ENCODE measurements at places on chromosomes 2 and 18.

- no peak for DNase-seq
Measured at GRCh38 chr18:27009293-27009692, 143.8 kb upstream of the AQP4 start.

GRCh38 chr2:1756456-1756855 lies 12.1 kb upstream of the PXDN start:
- no peak for DNase-seq

DNA sequence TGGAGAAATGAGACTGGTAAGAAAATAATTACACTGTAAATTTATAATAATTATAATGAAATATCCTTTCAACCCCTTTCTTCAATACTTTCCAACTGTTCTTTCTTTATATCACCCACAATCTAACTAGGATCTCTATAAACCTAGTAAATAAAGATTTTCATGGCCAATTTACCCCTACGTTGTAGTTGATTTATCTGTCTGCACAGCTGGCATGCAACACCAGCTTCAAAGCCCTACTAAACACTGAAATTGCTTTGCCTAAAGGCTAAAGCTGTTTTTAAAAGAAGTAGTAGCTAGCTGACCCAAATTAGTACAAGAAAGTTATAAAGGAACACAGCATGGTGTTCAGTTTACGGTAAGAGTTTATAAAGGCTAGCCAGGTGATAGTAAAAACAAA lies 140.1 kb downstream of the NOL4 start:
- DNase-seq = no peak

GRCh38 chr2:230879271-230879882 lies 14.6 kb downstream of the ITM2C start:
- DNase-seq = no peak

- no peak for DNase-seq
Measured at GRCh38 chr2:138475277-138475776, 26.2 kb upstream of the SPOPL start.

DNA sequence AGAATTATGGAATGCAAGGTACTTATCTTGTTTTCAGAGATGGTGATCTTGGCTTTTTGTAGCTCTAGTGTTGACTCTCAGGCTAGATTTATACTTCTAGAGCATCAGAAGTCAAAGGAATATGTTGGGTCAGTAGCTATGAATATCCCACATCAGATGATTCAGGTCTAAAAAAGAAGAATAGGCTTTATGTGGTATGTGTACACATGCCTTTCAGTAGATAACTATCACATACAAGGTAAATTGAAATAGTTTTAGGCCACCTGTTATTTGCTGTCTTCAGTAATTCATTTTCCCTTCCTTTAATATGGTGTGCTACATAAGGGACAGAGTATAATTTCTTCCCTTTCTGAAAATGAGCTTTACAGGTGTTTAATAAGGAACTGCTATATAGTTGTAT lies 142.4 kb downstream of the AGPS start:
- no peak for DNase-seq

GRCh38 chr18:23641143-23641720 lies 21.5 kb downstream of the ANKRD29 start:
- no peak for DNase-seq

DNA sequence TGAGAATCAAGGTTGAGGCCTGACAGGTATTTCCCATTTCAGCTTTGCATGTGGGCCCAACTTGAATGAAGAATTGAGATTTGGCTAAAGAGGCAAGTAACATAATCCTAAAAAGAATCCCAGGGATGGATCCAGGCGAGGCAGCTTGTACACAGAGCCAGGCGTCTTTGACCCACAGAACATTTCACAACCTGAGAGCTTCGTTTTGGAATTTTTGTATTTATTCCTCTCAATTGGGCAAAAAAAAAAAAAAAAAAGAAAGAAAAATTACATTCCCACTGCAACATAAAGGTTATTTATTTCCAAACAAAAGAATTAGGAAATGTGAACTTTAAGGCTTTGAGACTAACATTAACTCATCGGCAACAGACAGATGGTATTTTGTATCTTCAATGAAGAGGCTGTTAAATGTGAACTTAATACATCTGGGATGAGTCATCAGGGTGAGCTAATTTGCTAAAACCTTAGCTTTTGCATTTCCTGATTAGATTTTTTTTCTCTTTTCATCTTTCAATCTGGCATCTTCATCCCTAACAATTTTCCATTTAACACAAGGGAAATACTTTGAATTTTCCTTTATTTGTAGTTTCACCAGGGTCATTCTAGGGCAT lies 478.5 kb upstream of the TNP1 start:
- DNase-seq = no peak

- no peak for DNase-seq
Measured at GRCh38 chr18:79905389-79905911, 46.0 kb downstream of the SLC66A2 start.

- DNase-seq = no peak
Measured at GRCh38 chr2:73101626-73102256, 11.0 kb downstream of the RAB11FIP5 start.

DNA sequence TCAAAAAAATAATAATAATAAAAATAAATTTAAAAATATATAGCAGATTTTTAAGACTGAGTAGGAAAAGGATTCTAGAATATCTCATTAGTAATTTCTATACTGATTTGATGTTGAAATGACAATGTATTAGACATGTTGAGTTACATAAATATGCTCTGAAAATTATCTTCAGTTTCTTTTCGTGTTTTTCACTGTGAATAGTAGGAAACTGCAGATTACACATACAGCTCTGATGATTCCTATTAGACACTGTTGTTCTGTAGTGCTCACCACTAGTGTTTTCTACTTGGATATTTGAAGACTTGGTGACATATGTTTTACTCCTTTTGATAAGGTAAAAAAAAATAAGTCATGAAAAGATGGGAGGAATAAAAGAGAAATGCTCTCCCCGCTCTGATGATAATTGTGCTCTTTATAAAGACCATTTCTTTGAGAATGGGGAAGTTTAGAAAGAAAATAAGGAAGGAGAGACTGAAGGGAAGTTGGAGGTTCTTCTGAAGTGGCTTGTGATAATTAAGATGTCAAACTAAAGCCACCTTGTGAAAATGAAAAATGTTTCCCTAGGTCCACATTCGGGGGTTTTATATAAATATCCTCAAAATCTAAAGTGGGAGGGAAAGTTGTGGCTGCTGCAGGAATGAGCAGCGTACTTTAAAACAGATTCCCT lies 52.9 kb downstream of the SLC9A2 start:
- DNase-seq = no peak

DNA sequence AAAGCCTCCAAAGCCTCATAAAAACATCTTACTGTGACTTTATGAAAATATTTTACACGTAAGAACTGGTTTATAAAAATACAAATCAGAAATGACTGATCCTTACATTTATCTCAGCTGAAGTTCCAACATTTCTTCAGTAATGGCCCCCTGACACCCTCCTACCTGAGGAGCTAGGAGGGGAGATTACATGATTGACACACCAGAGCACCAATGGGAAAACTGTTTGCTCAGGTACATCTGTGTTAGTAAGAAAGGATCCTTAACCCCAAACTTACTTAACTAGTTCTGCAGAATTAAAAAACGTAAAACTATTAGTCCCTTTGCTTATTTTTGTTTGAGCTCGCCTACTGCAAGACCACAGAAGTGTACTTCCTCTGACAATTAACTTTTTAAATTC lies 27.0 kb downstream of the ENOSF1 start:
- no peak for DNase-seq

DNA sequence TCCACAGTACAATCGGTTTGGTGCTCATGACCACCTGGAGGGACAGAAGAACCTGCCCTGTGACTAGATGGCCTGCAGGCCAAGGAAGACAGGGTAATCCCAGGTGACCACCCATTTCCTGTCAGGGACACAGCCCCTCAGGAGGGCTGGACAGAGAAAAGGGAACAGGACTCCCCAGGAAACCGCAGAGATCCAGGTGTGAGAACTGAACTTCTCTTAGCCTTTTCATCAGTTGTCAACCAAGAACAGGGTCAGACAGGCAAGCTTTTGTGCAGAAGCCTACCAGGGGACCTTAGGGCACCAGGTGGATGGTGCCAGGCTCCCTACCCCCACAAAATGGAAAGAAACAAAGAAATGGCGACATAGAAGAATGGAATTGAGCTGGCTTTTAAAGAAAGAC lies 132.3 kb downstream of the HDAC4 start:
- DNase-seq = no peak

DNA sequence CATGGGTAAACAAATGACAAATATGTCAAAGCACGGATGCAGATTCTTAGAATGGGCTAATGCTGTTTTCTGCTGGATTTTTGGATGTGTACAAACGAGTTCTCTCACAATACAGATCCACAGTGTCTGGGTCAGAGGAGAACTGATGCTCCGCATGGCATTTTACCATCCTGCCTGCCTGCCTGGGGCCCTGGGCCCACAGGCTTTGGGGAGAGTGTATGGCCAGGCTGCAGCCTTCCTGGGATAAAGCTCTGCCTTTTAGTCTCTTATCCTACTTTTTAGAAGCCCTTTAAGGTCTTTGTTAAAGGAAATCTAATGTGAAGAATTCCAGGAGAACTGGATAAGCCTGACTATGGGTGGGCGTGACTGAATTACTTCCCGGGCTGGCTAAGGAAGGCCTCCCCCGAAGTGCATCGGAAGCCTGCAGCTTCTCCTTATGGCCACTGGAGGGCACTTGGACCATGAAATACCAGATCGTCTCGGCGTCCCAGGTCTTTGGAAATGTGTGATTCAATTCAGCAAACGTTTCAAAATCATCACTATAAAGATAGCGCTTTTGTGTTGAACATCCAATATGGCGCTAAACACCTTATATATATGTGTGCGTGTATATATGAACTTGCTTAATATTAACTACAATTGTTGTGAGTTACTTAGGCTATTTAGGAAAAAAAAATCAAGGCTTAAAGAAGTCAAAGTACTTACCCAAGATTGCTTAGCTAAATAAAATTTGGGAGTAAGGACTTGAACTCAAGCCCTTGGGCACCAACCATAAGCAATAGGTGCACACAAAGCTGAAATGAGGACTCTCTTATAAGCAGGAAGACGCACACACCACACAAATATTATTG lies 15.2 kb upstream of the DNPEP start:
- DNase-seq = peak; percentile 69

- DNase-seq = no peak
Measured at GRCh38 chr2:52916981-52917380, 850.6 kb upstream of the CHAC2 start.

DNA sequence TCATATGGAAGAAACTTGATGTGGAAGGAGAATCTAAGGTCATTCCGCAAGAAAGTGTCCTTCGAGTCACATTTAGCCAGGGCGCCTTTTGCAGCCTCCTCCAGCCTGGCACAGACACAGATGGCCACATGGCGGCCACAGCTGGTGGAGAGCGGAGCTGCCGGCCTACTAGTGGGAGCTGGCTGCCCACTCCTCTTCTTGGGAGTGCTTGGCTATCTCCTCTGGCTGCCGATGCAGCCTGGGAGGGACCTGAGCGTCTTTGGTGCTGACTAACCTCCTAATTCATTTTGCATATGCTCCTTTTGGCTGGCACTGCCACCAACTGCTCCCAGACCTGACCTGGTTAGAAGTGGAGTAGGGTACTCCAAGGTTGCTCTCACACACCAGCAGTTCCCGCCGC lies 199.3 kb upstream of the MYT1L start:
- DNase-seq = no peak

- peak; percentile 8 for DNase-seq
Measured at GRCh38 chr2:28413899-28414295, 21.2 kb downstream of the FOSL2 start.

- no peak for DNase-seq
Measured at GRCh38 chr18:43303376-43303775, 26.1 kb upstream of the SYT4 start.

DNA sequence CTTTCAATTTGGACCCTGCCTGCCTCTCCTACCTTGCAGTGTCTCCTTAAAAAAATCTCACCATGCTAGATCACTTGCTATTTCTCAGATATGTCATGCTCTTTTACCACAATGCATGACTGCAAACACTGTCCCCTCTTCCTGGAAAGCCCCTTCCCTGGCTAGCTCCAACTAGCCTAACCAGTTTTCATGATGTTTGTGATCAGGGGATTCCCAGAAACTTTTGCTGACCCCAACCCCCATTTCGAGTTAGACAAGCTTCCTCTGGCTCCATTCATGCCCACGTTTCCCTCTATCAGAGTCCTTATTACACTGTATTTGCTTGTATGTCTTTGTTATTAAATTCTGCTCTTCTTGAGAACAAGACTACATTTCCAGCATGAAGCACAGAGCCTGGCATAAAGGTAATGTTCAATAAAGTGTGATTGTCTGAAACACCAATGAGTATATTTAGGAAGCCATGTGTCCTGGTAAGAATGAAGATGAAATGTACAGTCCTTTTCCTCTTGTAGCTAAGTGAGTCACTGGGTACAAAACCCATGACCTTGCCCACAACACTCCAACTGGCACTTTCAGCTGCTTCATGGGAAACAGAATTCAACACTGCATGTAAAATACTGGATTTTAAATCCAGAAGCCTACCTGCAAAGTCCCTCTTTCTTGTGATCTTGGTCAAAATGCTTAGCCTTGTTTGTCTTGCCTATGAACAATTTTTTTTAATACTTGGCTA lies 62.0 kb upstream of the ATL2 start:
- DNase-seq = no peak

- no peak for DNase-seq
Measured at GRCh38 chr2:171271971-171272436, 111.3 kb upstream of the TLK1 start.

- DNase-seq = no peak
Measured at GRCh38 chr2:21067125-21067524, 23.3 kb upstream of the APOB start.

DNA sequence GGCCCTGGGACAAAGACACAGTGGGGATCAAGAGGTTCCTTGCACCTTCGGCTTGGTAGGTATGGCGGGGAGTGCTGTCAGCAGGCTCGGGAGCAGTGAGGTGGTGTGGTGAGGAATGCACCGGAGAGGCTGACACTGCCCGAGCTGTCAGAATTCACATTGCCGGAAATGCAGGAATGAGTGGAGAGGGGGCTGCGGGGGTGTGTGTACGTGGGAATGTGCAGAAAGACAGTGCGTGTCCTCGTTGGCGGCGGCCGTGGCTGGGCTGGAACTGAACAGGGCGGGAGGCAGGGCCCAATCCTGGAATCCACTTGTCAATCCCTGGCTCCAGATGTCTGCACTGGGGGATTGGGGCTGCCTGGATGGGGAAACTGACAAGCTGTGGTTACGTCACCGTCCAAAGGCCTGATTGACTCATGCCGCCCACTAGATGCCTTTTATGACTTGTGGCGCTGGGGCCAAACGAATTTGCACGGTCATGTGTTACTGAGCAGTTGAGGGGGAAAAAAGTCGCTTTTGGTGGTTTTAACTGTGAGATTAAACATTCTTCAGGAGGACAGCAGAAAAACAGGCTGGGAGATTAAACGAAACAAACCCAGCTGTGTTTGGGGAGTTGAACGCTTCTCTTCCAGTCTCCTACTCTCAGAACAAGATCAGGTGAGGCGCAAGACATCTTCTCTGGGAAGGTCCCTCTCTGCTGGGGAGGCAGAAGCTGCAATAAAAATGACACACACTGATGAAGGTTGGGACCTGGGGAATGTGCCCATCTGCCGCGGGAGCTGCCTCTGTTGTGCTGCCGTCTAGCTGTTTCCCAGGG lies 189.4 kb upstream of the GLI2 start:
- DNase-seq = no peak

GRCh38 chr2:23454501-23455120 lies 69.6 kb downstream of the KLHL29 start:
- DNase-seq = no peak
